BJ (cell line): ENCODE measurements at places on chromosomes 12 and 14. TPM values are rescaled to one million over a fixed set of nuclear protein-coding genes. Genes with fewer than 3 reads are reported as not detected.

KLHDC1 gene
- 0.25 and 0.82 TPM in 2 replicates for polyA plus RNA-seq

GSKIP gene
- polyA plus RNA-seq, result 14.7 and 29.9 TPM in 2 replicates

HEATR5A gene
- 34.3 and 61.3 TPM in 2 replicates for polyA plus RNA-seq

DCAF4 gene
- polyA plus RNA-seq, result 22.9 and 29.2 TPM in 2 replicates

CTDSP2 gene
- polyA plus RNA-seq, result 229 and 284 TPM in 2 replicates

KRT85 gene
- polyA plus RNA-seq, result not detected in 2 replicates

HOXC9 gene
- polyA plus RNA-seq, result 1.2 and 1.8 TPM in 2 replicates

SLCO1C1 gene
- polyA plus RNA-seq, result not detected in 2 replicates

HCAR1 gene
- polyA plus RNA-seq, result not detected in 2 replicates

COPZ1 gene
- polyA plus RNA-seq, result 203 and 341 TPM in 2 replicates

MAGOHB gene
- 10.0 and 24.6 TPM in 2 replicates for polyA plus RNA-seq

PRKD1 gene
- 19.8 and 23.6 TPM in 2 replicates for polyA plus RNA-seq

BBOF1 gene
- polyA plus RNA-seq, result 3.5 and 7.5 TPM in 2 replicates

CIROP gene
- 0.05 and 0.07 TPM in 2 replicates for polyA plus RNA-seq

MYH6 gene
- not detected in 2 replicates for polyA plus RNA-seq

SLCO1A2 gene
- not detected in 2 replicates for polyA plus RNA-seq
